ENCODE measurements at places on chromosomes 11 and 22. TPM values are rescaled to one million over a fixed set of nuclear protein-coding genes. Genes with fewer than 3 reads are reported as not detected.

Gene C1QTNF5
- total RNA-seq, result 11.6 TPM

Gene KCNJ5
- 0.12 TPM for total RNA-seq

Gene TTC36
- not detected for total RNA-seq

Gene LARGE2
- not detected for total RNA-seq

Gene PLAAT4
- 8.3 TPM for total RNA-seq

Gene PRR33
- not detected for total RNA-seq

Gene KLHDC7B
- total RNA-seq, result 0.08 TPM

Gene OR2D2
- not detected for total RNA-seq

Gene OR5D13
- not detected for total RNA-seq

Gene HOATZ
- not detected for total RNA-seq

Gene JRKL
- 10.2 TPM for total RNA-seq

Gene KCNE3
- total RNA-seq, result 0.15 TPM

Gene APOA5
- total RNA-seq, result not detected

Gene ROBO4
- total RNA-seq, result 0.53 TPM

Gene TMEM132A
- total RNA-seq, result 7.5 TPM

Gene OR51I1
- not detected for total RNA-seq

Gene CRYBA4
- total RNA-seq, result not detected

Gene OR51F1
- total RNA-seq, result not detected

Gene CABP4
- not detected for total RNA-seq

Gene TNNT3
- total RNA-seq, result 0.15 TPM

Gene KCNJ11
- not detected for total RNA-seq

Gene MPPED2
- total RNA-seq, result not detected

Gene HTR3B
- total RNA-seq, result not detected

Gene OR5F1
- not detected for total RNA-seq

Gene CASP5
- not detected for total RNA-seq

Gene CALCB
- total RNA-seq, result not detected

Gene RNF169
- 24.0 TPM for total RNA-seq

Gene OR52N4
- total RNA-seq, result not detected

Gene FAM83F
- not detected for total RNA-seq

Gene VWA5A
- 11.4 TPM for total RNA-seq

Gene SPDYC
- total RNA-seq, result not detected

Gene HORMAD2
- total RNA-seq, result not detected

Gene ARVCF
- 22.9 TPM for total RNA-seq

Gene CPSF7
- 12.2 TPM for total RNA-seq

Gene GPHA2
- not detected for total RNA-seq

Gene ROBO3
- total RNA-seq, result 2.9 TPM

Gene TRIM29
- not detected for total RNA-seq

Gene OR52H1
- 0.38 TPM for total RNA-seq

Gene PLEKHB1
- 1.1 TPM for total RNA-seq

Gene ELP4
- 14.0 TPM for total RNA-seq

Gene CARD18
- total RNA-seq, result not detected

Gene NCR3LG1
- 0.94 TPM for total RNA-seq

Gene TIGD3
- 0.15 TPM for total RNA-seq
